KBM-7 (cell line): ENCODE measurements at places on chromosomes 7 and 10.

DNA sequence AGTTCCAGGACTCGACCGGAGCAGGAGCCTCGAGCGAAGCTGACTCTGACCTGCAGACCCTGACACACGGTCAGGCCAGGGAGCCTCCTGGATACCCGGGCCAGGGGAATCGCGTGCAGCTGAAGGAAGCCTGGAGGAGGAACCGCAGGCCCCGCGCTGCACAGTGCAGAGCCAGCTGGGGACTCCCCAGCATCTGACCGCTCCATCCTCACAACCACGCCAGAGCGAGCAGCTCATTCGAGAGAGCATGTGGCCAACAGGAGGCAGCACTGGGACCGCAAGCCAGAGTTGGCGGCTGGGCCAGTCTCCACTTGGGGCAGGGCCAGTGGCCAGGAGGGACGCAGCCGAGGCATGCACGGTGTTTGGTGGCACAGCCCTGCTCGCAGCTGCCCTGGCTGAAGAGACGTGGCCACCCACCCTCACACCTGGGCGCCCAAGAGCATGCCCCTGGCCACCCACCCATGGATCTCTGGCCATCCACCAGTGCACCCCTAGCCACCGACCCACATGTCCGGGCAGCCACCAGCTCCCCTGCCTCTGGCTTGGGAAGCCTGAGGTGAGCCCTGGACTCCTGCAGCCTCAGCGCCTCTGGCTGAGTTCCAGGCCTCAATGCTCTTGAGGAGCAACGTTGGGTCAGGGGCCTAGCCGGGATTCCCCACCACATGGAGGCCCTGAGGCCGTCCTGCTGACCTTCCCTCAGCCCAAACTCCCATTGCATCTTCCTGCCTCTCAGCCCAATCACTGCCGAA, 213.9 kb downstream of the ELFN1 start:
- no peak for DNase-seq

DNA sequence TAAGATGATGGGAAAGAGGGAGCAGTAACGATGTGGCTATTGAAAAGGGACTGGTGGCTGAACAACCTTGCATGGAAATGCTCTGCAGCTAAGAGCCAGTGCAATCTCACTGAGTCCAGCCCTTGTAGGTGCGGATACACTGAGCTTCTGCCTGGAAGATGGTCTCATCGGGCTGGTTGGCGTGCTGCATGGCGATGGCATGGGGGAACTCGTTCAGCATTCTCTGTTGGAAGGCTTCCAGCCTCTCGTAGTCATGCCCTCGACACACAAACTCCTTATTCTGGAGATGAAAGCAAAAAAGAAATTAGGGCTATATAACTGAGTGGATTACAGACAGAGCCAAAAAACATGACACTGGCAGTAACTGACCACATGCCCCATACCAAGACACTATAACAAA, 197.8 kb upstream of the IMMP2L start:
- DNase-seq: no peak

GRCh38 chr7:134462337-134462925, 3.5 kb upstream of the AKR1B1 start:
- no peak for DNase-seq

GRCh38 chr7:68058014-68058413, 1061.4 kb downstream of the TYW1 start:
- DNase-seq: no peak

GRCh38 chr7:14899030-14899429, 3.5 kb downstream of the DGKB start:
- no peak for DNase-seq

DNA sequence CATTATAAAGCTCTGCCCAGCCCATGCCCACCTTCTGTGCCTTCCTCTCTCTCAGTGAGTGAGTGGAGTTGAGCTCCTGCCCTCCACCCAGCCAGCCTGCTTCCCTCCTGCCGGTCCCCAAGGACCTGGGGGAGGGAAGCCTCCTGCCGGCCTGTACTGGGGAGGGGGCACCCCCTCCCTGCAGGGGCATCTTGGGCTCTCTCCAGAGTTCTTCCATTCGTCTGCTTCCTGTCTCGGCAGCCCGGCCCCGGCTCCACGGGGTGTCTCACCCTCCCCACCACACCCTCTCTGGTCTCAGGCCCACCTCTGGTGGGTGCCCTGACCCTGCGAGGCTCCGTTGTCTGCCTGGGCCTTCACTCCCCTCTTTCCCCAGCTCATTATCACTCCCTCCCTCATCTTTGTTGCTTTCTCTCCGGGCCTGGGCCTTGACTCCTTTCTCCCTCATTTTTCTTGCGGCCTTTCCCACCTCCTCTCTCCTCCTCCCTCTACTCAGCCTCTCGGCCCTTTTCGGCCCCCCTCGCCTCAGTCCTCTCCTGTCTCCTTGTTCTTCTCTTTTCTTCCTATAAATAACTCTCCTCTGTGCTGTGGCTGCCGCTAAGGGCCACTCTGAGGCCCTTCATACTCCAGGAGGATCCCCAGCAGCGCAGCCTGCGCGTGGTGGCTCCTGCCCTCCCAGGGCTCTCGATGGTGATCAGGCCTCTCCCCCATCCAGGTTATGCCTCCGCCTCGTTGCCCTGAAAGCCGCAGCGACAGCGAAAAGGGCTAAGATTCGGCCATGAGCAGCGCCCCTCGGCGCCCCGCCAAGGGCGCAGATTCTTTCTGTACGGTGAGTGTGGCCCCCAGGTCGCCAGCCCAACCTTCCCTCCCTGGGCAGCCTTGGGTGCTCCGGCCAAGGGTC, 2.1 kb downstream of the SLC4A2 start:
- no peak for DNase-seq

- no peak for DNase-seq
These were observed 34.3 kb upstream of the WNT16 start for GRCh38 chr7:121294448-121294992.

DNA sequence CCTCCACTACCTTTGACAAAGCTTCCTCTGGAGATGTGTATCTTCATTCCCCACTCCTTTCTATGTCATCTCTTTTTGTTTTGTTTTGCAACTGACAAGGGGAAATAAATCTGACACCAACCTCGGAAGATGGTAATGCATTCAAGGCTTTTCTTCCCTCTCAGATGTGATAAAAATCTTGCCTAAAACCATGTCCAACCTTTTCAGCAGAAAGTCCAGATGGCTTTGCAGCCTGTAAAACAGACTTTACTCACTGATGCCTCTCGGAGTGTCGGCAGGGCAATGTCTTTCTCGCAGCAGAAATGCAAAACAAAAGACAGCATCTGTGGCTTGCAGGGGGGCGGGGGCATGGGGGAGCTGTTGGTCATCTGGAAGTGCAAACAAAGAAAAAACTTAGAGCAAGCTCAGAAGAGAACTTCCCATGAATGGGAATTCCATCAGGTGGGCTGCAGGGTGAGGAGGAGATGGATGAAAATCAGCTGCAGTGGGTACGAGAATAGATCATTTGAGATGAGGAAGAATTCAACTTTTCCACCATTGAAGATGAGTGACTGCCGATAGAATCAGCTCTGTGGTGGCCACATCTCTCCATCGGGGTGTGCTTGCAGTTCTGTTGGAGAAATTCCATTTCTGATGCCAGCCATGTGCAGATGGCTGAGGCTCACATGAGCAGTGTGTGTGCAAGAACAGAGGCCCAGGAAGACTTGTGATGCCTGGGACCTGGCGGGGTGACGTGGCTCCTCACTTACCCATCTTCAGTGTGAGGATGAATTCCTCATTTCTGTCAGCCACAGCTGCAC, 237.7 kb downstream of the WDR37 start:
- DNase-seq: no peak

DNA sequence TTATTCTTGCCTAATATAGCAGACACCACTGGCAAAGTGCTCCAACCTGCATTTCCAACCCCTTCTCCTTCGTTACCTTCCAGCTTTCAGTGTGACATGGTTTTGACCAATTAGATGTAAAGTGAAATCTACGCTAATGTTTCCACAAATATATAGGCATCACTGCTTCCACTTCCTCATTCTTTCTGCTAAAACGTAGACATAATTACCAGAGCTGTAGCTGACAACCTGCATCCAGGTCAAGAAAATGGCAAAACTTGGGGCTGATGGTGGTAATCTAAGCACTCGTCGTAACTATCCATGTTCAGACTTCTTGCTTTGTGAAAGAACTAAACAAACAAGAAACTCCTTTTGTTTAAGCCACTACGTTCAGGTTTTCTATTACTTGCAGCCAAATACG, 41.8 kb upstream of the COL1A2 start:
- no peak for DNase-seq

DNA sequence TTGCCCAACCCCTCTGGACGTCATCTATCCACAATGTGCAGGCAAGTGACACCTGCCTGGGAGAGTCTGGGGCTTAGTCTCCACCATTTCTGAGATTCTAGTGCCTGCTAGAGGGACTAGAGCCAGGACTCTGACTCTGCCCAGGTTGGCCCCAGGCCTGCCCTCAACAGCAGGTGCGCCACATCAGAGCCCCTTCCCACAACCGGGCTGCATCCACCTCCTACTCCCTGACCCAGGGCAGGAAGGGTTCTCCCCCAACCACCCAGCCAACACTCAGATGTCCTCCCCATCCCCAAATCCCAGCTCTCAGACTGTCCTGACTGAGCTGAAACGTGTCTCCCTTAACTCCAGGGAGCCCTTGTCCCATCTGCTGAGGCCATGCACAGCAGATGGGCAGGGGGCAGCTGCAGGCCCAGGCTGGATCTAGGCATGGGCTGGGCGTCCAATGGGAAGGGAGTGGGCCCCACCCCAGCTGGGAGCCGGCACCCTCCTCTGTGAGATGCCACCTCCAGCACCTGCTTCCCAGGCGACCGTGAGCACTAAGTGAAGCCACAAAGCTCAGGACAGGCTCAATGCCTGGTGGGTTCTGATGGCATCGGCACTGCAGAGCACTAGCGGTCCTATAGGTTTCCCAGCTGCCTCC, 49.2 kb downstream of the RASGEF1A start:
- DNase-seq: no peak

- DNase-seq: no peak
These were observed 12.3 kb downstream of the ADARB2 start for GRCh38 chr10:1724921-1725488.

DNA sequence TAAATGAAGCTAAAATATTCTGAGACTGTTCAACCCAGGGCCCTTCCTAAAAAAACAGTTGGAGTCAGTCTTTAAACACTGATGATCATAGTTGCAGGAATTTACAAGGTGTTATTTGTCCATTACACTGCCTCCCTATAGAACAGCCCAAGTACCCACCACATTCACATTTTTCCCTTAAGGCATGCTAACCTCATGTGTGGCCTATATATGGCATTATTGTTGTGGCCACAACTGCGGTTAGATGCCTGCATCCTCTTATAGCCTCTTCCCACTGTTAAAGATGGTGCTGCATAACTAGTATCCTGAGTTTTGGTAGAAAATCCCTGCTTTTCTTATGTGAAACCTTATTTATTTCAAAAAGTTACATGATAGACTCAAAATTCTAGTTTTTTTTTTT, 287.9 kb upstream of the SEMA3A start:
- DNase-seq: no peak

DNA sequence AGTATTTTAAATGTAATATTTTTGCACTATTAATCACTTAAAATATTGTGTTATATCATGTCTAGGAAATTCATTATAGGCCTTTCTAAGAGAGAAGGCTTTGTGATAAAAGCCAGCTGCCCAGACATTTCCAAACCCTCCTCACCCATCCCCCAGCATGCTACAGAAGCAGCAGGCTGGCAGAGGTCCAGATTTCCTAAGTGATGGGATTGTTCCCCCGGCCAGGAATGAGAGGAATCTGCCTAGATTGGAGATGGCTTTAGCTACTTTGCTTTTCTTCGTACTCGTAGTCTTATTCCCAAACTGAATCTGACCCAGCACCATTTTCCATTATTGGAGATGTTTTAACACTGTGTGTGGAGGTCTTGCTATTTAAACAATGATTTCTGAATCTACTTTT, 29.4 kb downstream of the CDK14 start:
- DNase-seq: no peak

GRCh38 chr7:45469103-45469502, 105.1 kb upstream of the ADCY1 start:
- DNase-seq: no peak

GRCh38 chr10:110419265-110419664, 78.4 kb upstream of the DUSP5 start:
- no peak for DNase-seq

DNA sequence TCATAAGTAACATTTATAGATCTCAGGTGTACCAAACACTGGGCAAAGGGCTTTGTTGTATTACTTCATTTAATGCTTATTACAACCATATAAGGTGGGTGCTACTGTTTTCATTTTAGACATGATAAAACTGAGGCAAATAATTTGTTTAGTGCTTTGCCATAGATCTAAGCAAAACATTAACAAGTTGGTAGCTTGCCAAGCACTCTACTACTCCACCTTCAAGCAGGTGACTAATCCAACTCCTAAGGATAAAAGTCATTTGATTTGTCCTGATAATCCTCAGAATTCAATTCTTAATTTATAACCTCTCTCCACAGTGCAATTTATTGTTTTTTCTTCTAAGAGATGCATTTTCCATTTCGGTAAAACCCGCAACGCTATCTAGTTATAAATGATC, 646.4 kb downstream of the GRM8 start:
- DNase-seq: no peak

- no peak for DNase-seq
These were observed 66.8 kb downstream of the CHST15 start for GRCh38 chr10:124026589-124026939.

GRCh38 chr7:70325509-70326101, 727.3 kb downstream of the AUTS2 start:
- DNase-seq: no peak

- no peak for DNase-seq
These were observed 60.2 kb upstream of the MKRN1 start for GRCh38 chr7:140539461-140539860.

DNA sequence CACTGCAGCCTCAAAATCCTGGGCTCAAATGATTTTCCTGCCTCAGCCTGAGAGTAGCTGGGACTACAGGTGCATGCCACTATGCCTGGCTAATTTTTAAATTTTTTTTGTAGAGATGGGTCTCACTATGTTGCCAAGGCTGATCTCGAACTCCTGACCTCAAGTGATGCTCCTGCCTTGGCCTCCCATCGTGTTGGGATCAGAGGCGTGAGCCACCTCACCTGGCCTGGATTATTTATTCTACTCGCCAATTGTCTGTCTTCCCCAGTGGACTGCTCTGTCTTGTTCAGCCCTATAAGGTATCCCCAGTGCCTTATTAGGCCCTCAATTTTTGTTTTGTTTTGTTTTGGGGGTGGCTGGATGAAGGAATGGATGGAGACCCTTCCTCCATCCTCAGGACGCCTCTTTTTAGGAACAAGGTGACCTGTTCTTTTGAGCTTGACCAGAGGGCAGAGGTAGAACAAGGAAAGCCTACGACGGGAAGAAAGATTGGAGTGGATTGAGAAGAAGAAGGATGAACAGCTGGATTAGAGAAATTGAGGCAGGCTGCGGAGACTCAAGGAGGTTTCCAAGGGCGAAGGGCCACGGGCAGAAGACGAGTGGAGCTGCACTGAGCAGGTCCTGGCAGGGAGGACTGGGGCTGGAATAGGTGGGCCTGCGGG, 541 bp upstream of the DENND10 start:
- no peak for DNase-seq

- no peak for DNase-seq
These were observed 11.7 kb upstream of the PRDX3 start for GRCh38 chr10:119190353-119190752.

DNA sequence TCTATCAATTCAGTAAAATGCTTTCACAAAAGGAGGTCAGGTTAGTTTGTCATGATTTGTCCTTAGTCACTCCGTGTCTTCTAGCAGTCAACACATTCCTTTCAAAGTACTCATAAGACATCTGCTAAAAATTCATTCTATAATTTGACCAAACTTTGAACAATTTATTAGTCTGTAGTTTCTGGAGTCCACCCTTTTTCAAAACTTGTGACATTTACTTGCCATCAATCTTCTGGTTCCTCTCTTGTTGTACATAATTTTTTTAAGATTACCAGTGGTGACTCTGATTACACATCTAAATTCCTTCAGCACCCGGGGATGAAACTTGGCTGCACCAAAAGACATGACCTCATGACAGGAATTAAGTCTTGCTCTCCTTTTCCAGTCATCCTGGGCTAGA, 130.1 kb downstream of the NEBL start:
- no peak for DNase-seq
